ENCODE measurements at places on chromosomes 2 and 18.

DNA sequence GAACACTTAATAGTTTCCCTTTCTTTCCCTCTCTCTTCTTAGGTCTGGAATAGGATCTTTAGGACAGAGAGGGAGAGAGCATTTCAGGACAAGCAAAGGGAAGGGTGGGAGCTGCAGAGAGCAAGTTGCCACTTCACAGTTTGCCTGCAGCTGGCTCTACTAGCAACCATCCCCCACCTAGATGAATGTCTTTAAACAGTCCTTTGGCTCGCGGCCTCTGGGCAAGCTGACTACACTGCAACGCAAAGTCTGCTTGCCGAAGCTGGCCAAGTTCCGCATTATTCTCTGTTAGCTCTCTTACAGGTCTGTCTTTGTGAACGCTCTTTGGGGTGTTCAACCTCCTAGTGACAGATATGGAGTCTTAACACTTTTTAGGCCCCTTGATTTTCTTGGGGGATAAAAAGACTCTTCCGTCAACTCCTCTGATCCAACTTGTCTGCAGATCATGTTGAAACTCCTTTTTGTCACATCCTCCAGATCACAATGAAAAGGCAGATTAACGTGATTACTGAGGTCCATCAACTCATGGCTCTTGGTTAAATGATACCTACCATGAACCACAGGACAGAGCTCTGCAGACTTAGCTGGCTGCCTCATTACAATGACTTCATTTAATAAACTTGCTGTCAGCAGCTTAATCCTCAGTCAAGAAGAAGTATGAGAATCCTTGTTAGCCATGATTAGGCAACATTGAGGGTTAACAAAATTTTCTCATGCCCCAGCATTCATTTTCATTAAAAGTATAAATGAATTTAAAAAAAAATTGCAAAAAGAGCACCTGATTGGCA, 74.6 kb downstream of the SLC4A3 start:
- no peak for DNase-seq

GRCh38 chr2:66270247-66270646, 164.7 kb upstream of the MEIS1 start:
- DNase-seq = no peak

DNA sequence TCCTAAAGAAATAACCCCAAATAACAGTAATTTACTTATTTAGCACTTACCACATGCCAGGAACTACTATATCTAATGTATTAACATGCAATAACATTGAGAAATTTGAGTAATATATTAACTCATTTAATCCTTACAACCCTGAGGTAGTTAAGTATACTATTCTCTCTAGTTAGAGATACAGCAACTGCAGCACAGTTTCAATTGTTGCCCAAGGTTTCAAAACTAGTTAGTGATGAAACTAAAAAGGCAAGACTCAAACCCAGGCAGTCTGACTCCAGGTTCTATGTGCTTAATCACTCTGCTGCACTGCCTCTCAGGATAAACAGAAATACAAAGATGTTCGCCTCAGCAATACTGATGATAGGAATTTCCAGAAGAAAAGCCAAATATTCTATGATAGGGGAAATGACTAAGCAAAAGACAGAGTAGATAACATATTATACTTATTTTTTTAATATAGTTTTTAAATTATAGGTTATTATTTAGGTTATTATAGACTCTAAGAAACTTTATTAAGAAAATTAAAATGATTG, 88.0 kb downstream of the SS18 start:
- no peak for DNase-seq

DNA sequence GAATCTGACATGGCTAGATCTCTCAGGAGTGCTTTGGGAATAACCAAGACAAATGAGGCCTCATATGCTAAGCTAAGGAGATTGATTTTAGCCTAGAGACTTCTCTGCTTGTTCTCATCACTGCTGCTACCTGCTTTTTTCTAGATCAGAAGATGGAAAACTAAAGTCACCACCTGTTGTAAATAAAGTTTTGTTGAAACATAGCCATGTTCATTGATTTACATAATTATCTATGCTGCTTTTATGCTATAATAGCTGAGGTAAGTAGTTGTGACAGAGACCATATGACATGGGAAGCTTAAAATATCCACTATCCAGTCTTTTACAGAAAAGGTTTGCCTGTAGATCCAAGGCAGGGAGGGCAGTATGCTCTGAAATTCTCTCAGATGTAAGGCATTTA, 46.1 kb upstream of the CYP26B1 start:
- no peak for DNase-seq

- no peak for DNase-seq
These were observed 10.8 kb downstream of the GLS start for GRCh38 chr2:190891372-190891771.

- DNase-seq = no peak
These were observed 1.6 kb upstream of the SNED1 start for GRCh38 chr2:240996834-240997140.

GRCh38 chr2:1208522-1208921, 204.7 kb upstream of the TPO start:
- DNase-seq = no peak

DNA sequence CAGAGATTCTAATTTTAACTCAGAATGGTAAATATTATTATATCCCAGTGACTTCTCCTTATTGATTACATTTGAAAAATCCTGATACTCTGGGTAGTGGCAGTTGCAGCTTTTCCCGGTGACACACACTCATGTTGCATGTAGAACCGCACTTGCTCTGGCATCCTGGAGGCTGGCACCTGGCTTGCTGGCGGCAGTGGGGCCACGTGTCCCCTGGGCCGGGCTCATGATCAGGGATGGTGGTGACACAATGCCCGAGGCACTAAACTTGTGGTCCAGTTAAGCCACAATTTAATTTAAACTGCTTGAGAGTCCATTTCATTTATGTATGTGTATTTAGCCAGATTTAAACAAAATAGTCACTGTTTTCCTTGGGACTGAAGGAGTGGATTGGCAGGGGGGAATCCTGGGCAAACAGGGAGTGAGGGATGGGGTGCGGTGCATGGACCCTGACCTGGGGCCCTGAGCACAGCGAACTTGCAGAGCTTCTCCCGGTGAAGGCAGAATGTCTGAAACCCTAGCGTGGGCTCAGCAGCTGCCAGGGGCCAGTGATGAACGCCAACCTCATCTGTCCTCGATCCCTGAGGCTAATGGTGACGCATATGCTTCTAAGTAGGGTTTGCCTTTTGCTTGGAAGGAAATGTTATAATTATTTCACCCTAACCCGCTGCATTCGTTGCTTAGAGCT, 50.0 kb downstream of the KCNG2 start:
- DNase-seq = no peak

DNA sequence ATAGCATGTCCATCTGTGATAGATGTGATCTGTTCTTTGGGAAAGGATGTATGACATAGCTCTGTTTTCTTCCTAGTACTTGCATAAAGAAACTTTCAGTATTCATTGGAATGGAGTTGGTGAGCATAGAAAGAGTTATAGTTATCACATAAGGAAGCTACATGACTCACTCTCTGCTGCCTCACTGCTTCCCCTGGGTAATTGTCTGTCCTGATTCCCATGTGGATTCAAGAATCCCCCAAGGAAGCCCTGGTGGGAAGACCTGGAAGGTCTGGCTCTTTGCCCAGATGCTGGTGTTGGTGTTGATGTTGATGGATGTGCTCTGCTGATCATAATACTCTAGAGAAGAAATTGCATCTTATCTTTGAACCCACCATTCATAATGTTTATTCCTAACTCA, 60.6 kb downstream of the PTPN4 start:
- no peak for DNase-seq

DNA sequence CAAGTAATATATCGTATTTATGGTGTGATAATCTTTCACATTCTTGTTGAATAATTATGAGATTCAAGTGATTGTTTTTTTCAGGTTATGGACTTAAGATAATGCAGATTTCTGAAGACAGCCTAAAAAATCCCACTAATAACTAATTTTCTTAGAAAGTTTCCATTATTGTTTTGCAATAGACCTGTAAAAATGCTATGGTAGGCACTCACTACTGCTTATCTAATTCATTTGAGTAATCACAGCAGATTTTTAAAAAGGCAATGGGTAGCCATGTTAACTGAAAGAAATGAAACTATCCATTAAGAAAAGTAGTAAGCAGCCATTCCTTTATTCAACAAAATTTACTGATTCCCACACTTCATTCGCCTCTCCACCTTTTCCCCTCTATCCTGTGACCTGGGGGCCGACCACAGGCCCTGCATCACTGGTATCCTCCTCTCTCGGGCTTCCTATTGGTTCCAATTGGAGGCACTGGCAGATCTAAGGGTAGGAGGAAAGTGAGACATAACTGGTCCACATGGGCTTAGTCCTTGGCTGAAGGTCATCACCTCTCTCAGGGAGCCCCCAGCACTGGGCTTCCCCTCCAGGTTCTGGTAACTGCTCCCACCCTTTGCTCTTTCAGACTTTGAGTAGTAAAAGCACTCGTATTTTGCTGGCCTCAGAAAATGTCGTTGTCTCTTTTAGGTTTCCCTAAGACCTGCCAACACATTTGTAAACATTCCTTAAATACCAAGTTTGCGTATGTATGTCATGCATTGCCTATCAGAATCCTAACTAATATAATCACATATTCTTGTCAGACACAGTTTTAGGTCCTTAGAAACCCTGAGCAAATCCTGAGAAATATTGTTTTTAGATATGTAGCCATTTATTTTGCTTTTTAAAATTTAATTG, 18.5 kb downstream of the RBMS1 start:
- DNase-seq = no peak

DNA sequence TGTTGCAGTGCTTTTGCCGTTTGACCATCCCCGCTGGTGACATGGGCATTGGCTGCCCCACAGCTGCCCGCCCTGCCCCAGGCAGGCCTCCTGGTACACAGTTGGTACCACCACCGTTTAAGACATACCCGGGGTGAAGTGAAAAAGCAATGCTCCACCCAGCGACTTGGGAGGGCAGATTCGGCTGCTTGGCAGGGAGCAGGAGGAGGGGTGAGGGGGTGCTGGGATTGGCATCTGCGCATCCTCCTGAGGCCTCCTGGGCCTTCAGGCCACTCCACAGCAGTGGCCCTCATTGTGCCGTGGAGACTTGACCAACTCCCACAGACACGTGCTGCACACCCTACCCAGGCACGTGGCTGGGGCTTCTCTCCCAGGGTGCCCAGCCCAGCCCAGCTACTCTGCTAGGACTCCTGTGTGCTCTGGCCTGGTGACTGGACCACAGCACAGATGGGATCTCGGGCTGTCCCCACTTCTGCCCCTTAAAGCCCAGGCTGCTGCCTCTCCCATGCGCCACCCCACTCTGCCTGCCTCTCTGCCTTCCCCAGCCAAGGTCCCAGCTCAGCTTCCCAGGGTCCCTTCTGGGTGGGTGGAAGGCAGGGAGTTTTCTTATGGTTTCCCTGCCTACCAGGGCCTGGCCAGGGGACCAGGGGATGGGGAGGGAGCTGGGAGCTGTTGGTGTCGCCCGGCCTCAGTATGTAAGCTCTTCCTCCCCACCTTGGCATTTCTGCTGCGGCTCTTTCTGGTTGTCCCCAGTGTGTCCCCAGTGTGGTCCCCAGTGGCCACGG, 157.0 kb upstream of the HS6ST1 start:
- DNase-seq = no peak

GRCh38 chr2:202378001-202378400, 1.9 kb downstream of the BMPR2 start:
- no peak for DNase-seq

- no peak for DNase-seq
These were observed 31.5 kb downstream of the LYPD1 start for GRCh38 chr2:132638313-132639040.

- no peak for DNase-seq
These were observed 167.0 kb downstream of the INSIG2 start for GRCh38 chr2:118255301-118255700.

- DNase-seq = no peak
These were observed 21.4 kb upstream of the HAAO start for GRCh38 chr2:42813763-42814162.

DNA sequence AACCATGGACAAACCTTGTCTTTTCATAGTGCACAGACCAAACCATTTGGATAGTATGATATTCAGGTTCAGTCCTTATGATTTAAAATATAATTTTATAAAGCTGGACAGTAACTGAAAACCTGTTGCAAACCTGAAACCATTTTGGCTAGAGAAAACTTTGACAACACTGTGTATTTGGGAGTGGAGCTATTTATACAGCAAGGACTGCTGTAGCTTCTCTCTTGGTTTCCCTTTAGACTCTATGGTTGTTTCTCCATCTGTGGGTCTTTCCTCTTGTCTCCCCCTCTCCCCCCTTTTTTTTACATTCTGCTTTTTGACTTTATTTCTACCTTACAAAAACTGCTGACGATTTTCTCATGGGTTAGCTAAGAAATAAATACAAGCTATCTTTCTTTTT, 581.7 kb downstream of the SLC4A3 start:
- no peak for DNase-seq
